Femur (tissue), 1 donor: ENCODE measurements at places on chromosomes 5 and 9.
A peak's percentile ranks its signal among the peaks of the same experiment; 100 is the strongest.

- DNase-seq: no peak
These were observed 18.6 kb upstream of the SLC25A51 start for GRCh38 chr9:37922363-37923117.

- DNase-seq: no peak
These were observed 316.9 kb downstream of the KCNN2 start for GRCh38 chr5:114678778-114679177.

DNA sequence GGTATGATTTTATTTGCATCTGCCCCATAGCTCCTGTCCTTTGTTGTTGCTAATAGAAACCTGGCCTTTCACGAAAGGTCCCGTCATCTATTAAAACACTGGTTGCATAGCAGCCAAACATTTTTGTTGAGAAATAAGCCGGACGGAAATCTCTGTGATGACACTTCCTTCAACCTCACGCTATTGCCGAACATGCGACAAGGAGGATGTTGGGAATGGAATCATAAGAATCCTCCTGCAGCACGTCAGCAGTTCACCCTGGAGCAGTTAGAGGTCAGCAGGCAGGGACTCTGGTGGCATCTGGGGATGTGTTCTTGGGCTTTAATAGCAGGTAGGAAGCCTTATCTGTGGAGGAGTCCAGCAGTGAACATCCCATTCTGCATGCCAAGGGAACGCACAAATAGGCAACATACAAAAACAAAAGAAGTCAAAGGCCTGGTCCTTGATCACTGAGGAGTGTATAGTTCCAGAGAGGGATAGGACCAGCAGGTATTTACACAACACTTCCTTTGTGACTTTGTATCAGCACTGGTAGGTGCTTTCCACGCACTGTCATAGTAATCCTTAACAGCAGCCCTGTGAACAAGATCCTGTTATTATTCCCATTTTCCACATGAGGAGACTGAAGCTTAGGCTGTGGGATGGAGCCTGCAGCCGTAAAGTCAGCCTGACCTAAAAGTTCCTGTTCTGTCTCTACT lies 33.4 kb downstream of the ARHGAP26 start:
- peak; percentile 64 for DNase-seq

- no peak for DNase-seq
These were observed 36.1 kb downstream of the IQGAP2 start for GRCh38 chr5:76439201-76439600.

DNA sequence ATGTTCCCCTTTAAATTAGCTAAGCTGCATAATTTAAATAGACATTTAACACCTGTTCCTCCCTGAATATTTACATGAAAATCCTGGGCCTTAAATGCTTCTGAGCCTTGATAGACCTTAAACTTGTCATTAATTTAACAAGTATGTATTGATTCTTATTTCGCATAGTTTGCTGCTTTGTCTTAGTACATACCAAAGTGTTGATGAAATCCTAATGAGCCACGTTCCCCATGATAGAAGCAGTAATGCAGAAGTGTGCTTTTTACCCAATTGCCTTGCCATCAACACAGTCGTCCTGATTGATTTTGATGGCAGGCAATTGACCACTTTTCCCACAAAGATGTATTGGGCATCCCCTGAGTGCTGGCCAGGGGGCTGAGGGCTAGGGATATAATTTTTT lies 213.5 kb downstream of the SGCD start:
- no peak for DNase-seq

DNA sequence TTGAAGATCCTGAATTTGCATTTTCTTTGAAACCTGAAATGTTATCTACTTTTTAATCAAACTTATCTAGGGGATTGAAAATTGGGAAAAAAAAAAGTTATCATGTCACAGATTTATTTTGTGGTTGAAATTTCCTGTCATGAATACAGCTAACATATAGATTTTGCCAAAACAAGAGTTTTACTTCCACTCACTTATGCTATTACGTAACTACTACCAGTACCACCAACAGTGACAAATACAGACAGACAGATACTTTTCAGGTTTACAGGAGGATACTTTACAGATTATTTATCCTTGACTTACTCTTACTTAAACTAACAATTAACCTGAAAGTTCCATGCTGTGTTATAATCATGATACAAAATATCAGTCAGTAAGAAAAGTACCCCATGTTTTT lies 6.8 kb upstream of the MRPS30 start:
- no peak for DNase-seq

DNA sequence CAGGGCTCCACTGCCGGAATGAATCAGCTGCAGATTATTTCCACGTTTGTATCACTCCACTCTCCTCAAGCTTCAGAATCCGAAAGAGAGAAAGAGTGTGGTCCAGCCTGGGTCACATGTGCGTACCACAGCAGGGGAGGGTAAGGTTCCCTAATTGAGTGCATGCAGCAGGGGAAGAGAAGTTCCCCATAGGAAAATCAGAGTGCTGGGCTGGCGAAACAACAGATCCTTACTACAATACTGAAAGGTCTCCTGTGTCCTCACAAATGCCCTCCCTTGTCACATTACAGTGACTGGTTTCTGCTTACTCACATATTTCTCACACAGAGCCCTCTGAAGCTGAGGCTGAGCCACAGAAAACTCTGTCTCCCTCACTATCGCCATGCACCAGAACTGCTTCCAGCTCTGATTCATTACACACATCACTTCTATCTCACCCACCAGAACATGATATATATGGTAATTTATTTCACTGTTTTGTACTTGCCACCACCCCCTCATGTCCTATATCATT lies 532.2 kb upstream of the TUSC1 start:
- no peak for DNase-seq

DNA sequence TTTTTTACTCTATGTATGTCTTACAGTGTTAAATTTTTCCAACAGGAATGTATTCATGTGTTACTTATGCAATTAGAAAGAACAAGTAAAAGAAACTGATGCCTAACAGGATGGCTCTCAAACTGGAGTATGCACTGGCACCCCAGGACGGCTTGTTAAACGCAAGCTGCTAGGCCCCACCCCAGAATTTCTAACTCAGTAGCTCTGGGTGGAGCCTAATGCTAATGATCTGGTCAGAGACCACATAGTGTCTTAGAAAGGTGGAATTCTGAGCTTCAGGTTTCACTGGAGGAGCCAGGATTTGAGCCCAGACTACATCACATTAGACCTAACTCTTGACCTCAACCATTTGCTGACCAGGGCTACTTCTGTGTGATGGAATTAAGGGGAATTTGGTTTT lies 34.4 kb downstream of the SHC3 start:
- DNase-seq: no peak

GRCh38 chr9:89690334-89690912 lies 85.6 kb downstream of the GADD45G start:
- DNase-seq: no peak

DNA sequence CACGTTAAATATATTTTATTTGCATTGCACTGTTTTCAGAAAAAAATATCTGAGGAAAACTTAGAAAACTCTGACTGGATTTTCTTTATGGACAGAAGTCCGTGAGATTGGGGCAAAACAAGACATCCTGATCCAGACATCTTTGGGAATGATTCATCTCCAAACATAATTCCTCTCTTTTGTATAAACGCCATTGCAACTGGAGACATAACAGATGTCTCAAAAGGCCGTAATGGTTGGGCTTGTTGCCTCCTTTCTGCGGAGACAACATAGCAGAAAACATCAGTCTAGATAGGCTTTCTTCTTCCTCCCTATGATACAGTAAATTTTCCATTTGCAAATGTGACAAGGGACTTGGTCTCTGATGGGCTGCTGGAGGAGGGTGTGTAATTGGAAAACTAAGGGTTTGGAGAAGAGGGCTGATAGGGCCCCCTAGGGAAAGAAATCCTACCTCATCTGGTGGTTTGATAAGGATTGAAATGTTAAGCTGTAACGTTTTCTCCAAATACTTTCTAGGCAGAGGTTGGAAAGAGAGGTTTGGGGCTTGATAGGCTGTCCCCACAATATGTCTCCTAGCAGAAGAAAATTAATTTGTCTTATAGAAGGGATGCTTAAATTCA lies 631.5 kb upstream of the ST8SIA4 start:
- no peak for DNase-seq

DNA sequence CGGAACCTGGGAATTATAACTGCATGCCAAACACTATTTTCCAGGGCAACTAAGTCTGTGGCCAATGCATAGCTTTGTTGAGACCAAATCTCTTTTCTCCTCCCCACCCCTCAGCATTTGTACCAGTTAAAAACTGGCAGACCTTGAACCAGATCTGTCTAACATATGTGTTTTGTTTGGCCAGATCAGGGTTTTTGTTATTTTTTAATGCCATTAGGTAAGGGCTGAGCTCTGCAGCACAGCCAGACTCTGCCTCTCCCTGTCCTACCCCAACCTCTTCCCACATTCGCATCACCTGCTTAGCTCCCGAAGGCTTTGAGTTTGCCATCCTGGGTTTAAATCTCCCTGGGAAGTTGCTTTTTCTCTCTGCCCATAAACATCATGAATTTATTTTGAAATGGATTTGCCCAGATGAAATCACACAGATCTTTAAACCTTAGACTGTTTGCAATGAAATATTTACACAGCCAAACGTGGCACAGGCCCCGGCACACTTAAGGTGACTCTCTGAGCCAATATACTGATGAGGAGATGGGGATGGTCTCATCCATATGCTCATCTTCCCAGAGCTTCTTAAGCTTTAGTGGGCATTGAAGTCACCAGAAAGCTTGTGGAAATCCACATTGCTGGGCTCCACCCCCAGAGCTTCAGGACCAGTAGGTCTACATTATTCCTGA lies 54.0 kb upstream of the ALDH1B1 start:
- DNase-seq: no peak

DNA sequence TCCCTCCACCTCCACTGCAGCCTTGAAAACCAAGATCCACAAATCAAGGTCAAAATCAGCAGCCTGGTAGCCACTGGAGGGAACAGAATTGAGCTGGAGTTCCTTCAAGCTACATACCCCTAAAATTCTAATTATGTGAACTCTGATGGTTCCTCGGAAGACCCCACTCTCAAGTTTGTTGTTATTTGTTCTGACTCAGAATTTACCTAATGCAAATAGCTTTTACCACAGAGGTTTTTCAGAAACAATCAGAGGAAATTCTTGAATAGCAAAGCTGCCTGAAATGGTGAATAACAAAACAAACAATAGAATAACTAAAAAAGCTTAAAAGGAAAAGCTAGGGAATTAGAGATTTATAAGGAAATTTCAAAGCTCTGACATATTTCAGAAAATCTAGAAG lies 220.0 kb downstream of the CDH18 start:
- no peak for DNase-seq

DNA sequence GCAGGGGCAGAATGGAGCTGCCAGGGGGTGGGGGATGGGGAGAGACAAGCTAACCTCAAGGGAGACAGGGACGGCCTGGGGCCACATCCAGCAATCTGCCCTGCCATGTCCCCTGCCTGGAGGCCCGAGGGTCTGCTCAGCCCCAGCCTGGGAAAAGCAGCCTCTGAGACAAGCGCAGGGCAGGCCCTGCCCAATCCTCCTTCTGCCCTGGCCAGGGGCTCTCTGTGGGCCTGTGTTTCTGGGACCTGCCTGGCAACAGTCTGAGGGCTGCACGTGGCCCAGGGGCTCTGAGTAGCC lies 13.9 kb upstream of the QSOX2 start:
- no peak for DNase-seq

DNA sequence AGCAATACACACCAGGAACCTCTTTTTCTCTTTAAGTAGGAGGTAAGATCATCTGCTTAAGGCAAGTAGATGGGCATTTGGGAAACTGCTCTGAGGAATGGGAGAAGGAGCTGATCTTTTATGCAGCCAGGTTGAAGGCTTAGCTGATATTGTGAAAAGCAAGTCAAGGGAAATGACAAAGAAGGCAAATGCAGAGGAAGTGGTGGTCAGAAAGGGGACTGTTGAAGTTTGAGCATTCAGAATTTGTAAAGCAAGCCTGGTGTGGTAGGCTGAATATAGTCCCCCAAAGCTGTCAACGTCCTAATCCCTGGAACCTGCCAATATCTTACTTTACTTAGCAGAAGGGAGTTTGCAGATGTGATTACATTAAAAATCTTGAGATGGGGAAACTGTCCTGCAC lies 128.9 kb downstream of the ADAMTS12 start:
- DNase-seq: no peak

- DNase-seq: no peak
These were observed 153.2 kb upstream of the MAST4 start for GRCh38 chr5:66442951-66443445.

DNA sequence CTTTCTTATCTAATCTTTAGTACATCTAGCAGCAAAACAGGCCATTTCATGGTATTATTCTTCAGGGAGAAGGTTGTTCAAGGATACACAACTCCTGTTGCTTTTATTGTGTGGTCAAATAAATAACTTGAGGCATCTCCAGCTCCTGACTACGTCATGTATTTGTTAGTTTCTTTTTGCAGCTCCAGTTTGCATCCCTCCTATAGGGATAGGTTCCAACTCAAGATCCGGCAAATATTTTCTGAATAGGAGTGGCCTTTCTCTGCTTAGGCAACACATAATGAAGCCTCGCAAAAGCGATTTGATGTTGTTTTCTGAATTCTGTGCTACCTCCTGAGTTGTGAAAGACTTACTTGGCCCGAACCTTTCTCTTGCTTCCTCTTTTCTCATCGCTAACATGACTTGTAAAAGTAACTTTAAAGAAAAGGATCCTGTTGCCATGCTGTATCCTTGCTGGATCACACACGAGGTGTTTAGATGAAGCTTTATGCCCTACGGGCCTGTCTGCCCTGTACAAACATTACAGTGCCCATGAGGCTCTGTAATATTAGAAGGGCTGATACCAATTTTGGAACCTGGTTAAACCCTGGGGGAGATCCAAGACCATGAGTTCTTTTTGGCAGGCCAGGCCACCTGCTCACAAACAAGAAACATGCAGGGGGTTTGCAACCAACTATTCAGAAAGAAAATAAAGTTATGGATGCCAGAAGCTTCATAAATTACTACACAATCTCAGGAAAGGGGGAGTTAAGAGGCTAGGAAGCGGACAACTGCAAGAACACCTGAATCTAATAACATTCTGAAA lies 149.8 kb upstream of the FGF10 start:
- no peak for DNase-seq

GRCh38 chr5:176995122-176995490 lies 11.5 kb downstream of the UIMC1 start:
- DNase-seq: no peak

- no peak for DNase-seq
These were observed 234.4 kb upstream of the GRAMD2B start for GRCh38 chr5:126188804-126189203.

- no peak for DNase-seq
These were observed 43.9 kb downstream of the USP20 start for GRCh38 chr9:129879103-129879699.

DNA sequence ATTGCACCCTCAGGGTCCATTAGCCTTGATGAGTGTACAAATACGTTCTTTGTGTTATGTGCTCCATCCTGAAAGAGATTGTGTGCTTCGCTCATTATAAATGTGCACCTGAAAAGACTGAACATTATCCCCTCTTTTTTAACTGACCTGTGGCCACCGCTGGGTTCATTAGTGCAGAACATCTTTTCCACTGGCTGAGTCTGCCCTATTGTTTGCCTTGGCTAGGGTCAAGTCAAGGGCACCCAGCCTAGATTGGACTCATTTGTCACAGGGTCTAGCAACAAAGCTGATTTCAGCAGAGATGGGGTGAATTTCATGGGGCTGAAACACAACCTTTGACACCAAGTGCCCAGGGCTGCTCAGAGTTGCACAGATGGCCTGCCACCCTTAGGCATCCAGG lies 764.1 kb upstream of the ARRDC3 start:
- no peak for DNase-seq

GRCh38 chr5:115372146-115372545 lies 75.7 kb upstream of the CCDC112 start:
- DNase-seq: no peak

- DNase-seq: no peak
These were observed 256.1 kb upstream of the SMARCA2 start for GRCh38 chr9:1759009-1759408.
